Fibroblast of lung (primary cell): ENCODE measurements at places on chromosomes 1 and 21. TPM values are rescaled to one million over a fixed set of nuclear protein-coding genes. Genes with fewer than 3 reads are reported as not detected.

DNA sequence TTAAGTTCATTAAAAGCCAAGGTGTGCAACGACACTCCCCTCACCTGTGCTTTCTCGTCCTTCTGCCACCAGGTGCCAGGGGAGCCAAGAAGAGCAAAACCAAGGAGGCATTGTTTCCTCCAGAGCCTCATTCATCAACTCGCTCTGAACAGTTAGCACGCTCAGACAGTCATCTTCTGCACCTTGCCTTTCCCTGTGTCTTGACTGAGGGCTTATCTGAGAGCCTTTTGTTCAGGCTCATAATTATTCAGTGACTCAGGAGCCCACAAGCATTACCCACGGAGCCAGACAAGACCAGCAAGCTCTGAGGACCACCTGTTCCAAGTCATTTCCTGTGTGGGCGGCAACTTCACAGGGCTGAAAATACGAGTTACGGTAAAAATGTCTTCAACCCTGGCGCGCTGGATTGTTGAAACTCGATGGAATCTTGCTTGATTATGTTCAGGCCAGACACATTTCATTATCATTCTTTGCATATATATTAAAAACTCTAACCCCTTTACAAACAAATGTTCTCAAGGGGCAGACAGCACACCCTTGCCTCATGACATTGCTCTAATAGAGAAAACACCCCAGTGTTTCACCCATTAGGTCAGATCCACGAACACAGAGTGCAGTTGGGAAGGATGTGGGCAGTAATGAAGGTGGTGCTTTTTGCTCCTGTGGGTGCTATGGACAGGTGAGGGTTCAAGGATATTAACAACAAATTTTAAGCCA, 89.7 kb upstream of the RUNX1 start:
- H3K4me1 ChIP-seq: peaks cover 9% of the 10 kb centered on the region
- H3K36me3 ChIP-seq: no peaks in the 10 kb centered on the region
- no peak overlapping the region for H3K4me3 ChIP-seq
- DNase-seq: peak; percentile 31

DNA sequence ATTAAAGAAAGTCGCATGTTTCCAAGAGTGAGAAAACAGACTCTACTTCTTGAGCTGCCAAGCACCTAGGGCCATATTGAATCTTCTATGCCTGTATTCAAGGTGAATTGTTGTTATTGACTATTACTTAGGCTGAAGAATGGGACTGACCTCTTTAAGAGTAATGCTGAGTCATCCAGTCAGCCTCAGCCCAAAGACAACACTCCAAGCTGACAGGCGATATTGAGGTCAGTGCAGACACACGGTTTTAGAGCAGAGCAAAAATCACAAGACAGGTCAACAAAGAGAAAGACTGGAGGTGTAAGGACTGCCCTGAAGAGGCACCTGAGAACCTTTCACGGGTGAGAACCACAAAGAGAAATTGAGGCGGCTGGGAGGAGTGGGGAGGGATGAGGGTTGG, 146.9 kb downstream of the MIS18A start:
- no peaks in the 10 kb centered on the region for H3K36me3 ChIP-seq
- H3K27me3 ChIP-seq: no peaks in the 10 kb centered on the region
- H3K27ac ChIP-seq: no peak overlapping the region

- no peak overlapping the region for H3K4me3 ChIP-seq
- no peaks in the 10 kb centered on the region for H3K4me1 ChIP-seq
- H3K27ac ChIP-seq: no peak overlapping the region
- DNase-seq: no peak
- H3K27me3 ChIP-seq: no peaks in the 10 kb centered on the region
These were observed 16.1 kb upstream of the PADI6 start for GRCh38 chr1:17355898-17356297.

GRCh38 chr1:8652467-8653046, 164.9 kb downstream of the RERE start:
- no peaks in the 10 kb centered on the region for H3K36me3 ChIP-seq
- H3K4me1 ChIP-seq: peaks cover 2% of the 10 kb centered on the region
- no peak overlapping the region for H3K27ac ChIP-seq
- H3K4me3 ChIP-seq: no peak overlapping the region
- no peak for DNase-seq
- no peaks in the 10 kb centered on the region for H3K27me3 ChIP-seq

DNA sequence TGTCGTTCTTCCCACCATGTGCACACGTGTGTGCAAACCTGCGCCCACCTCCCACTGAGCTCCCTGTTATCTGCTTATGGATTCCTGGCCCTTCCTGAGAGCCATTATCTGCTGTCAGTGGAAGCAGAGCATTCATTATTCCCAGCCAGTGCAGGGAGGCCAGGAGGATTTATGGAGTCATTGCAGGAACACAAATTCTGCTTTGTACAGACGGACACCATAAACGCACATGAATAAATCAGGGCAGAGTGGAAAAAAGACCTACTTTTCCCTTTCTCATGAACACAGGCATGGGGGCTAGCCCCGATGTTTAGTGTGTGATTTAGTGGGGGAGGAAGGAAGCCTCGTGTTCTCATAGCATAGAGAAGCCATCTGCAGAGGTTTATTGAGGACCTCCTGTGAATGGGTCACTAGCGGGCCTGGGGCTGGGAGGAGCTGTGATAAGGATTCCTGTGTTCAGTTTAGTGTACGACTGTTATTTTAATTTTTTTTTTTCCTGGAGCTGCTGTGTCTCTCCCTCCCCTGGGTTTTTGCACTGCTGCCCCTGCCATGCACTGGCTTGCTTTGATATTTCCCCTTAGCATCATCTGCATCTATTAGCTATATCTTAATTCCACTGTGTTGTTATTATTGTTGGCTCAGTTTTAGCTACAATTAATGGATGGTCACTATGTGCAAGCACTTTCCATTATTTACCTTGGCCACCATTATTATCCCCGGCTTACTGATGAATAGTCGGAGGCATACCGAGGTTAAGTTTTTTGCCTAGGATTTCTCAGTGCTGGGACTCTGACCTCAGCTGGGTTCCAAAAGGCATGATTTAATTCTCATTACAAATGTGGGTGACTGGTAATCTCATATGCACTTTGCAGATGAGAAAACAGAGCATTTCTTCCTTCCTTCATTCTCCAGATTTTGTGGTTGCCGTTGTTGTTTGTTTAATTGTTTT, 33.0 kb downstream of the HUNK start:
- no peaks in the 10 kb centered on the region for H3K4me1 ChIP-seq
- no peak overlapping the region for H3K4me3 ChIP-seq
- H3K36me3 ChIP-seq: no peaks in the 10 kb centered on the region
- DNase-seq: no peak

DNA sequence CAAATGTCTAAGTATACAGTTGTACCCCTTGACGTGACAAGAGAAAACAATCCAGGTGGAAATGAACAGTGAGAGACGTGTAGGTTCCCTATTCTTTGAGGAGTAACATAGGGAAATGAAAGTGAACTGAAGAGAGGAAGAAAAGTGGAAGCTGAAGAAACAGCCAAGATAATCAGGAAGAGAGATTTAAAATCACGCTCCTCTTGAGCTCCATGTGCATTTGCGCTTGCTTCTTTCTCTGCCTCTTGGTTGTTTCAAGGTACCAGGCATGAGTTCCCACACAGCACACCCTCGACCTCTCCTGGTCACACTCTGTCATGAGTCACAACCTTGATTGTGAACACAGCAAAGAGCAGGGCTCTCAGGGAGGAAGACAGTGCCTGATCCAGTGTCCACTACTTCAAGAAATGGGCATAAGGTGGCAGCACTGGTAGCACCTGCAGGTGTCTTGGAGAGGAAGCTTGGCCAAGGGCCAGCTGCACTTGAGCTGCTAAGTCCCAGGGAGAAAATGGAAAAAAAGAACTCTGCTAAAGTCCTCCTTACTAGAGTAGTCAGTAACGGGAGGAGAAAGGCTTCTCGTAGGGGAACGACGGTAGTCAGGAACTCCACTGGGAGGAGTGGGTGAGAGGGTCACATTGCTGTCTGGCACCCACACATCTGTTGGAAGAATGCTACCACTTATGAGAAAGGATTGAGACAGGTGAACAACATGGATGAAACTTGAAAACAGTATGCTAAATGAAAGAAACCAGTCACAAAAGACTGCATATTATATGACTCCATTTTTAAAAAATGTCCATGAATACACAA, 18.3 kb upstream of the ARID1A start:
- no peak overlapping the region for H3K27ac ChIP-seq
- peak; percentile 69 for DNase-seq
- no peaks in the 10 kb centered on the region for H3K27me3 ChIP-seq
- no peaks in the 10 kb centered on the region for H3K4me1 ChIP-seq

GRCh38 chr1:172674831-172675613, 16.1 kb downstream of the FASLG start:
- H3K27ac ChIP-seq: no peak overlapping the region
- no peak overlapping the region for H3K4me3 ChIP-seq
- no peak for DNase-seq
- no peaks in the 10 kb centered on the region for H3K4me1 ChIP-seq
- H3K27me3 ChIP-seq: no peaks in the 10 kb centered on the region

GRCh38 chr1:173048621-173049321, 2.0 kb downstream of the TNFSF18 start:
- no peak overlapping the region for H3K27ac ChIP-seq
- H3K4me3 ChIP-seq: no peak overlapping the region
- H3K36me3 ChIP-seq: no peaks in the 10 kb centered on the region
- no peaks in the 10 kb centered on the region for H3K27me3 ChIP-seq
- DNase-seq: peak; percentile 53

GRCh38 chr1:117662667-117663066, 56.8 kb downstream of the TENT5C start:
- H3K4me3 ChIP-seq: no peak overlapping the region
- no peak for DNase-seq
- no peaks in the 10 kb centered on the region for H3K36me3 ChIP-seq
- H3K4me1 ChIP-seq: no peaks in the 10 kb centered on the region
- no peak overlapping the region for H3K27ac ChIP-seq

DNA sequence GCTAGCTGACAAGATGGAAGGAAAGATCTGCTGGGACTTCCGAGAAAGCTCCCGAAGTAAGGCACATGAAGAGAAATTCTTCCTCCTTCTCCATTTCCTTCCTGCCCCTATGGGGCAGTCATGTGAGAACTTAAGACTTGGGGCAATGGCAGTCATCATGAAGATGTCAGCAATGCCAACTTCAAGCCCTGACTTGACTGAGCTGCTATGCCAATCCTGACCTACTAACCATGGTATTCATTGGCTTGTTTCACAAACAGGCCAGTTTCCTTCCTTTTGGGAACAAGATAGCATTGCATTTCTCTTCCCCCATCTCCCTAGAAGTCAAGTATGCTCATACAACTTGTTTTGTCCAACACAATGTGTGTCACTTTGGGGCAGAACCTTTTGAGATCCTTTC, 25.5 kb downstream of the GRIK1 start:
- no peaks in the 10 kb centered on the region for H3K27me3 ChIP-seq
- H3K4me3 ChIP-seq: no peak overlapping the region
- no peaks in the 10 kb centered on the region for H3K36me3 ChIP-seq
- DNase-seq: no peak
- H3K4me1 ChIP-seq: no peaks in the 10 kb centered on the region

DNA sequence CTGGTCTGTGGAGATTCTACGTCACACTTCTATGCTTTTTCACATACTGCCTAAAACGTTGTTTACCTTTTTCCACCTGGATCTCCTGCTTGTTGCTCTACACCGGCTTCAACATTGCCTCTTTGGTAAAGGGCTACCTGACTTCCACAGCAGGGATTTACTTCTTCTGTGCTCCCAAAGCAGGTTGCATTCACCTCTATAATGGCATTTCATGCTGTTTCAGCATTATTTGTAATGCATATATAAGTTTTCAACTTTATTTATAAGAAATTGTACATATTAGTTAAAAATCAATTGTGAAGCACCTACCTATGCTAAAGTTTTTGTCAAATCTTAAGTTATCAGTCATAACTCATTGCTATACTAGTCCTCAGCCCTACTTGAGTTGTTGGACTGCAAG, 55.4 kb downstream of the DDAH1 start:
- H3K27ac ChIP-seq: no peak overlapping the region
- peaks cover 4% of the 10 kb centered on the region for H3K4me1 ChIP-seq
- no peaks in the 10 kb centered on the region for H3K27me3 ChIP-seq
- H3K4me3 ChIP-seq: no peak overlapping the region
- no peak for DNase-seq

GRCh38 chr1:961132-961669, 817 bp downstream of the KLHL17 start:
- peak overlapping the region; percentile 38 for H3K4me3 ChIP-seq
- DNase-seq: no peak
- H3K36me3 ChIP-seq: peaks cover 13% of the 10 kb centered on the region
- no peak overlapping the region for H3K27ac ChIP-seq
- no peaks in the 10 kb centered on the region for H3K27me3 ChIP-seq
- H3K4me1 ChIP-seq: peaks cover 12% of the 10 kb centered on the region

DNA sequence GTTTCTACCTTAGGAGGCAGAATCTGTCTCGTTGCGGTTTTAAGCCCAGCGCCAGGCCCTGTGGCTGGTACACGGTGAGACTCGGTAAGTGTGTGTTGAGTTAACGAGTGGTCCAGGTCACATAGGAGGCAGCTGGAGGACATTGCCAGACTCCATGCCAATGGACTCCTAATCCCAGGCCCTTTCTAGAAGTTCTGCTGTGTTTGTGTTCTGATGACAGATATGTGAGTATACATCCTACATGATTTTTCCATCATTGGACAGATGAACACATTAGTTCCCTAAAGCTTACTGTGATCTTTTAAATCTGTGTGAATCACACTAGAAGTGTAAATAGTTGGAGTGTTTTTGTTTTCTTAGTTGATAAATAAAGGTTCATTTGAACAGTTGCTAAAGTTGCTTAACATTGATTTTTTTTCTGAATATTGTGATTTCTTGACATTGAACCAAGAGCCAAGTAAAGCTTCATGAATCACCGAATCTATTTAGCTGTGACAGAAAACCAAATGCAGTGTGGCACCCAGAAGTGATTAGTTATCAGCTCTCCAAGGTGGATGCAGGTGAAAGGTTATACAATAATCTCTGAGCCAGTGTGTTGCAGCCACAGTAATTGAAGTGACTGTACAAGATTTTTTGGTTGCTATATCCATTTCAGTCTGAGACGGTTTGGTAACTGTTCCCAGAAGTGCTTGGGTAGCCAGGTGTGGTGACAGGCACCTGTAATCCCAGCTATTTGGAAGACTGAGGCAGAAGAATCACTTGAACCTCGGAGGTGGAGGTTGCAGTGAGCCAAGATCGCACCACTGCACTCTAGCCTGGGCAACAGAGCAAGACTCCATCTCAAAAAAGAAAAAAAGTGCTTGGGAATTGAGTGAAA, 46.3 kb downstream of the DOP1B start:
- H3K27ac ChIP-seq: no peak overlapping the region
- no peaks in the 10 kb centered on the region for H3K36me3 ChIP-seq
- peak; percentile 20 for DNase-seq
- H3K27me3 ChIP-seq: no peaks in the 10 kb centered on the region

GRCh38 chr1:71640116-71640515, 559.3 kb upstream of the ZRANB2 start:
- H3K4me1 ChIP-seq: no peaks in the 10 kb centered on the region
- no peaks in the 10 kb centered on the region for H3K36me3 ChIP-seq
- DNase-seq: no peak

Gene LCE3D
- not detected in 2 replicates for total RNA-seq

Gene LIN9
- 2.8 TPM in 2 replicates for total RNA-seq

Gene RBM11
- under 0.01 and 0.17 TPM in 2 replicates for total RNA-seq

Gene OR6K3
- total RNA-seq: not detected in 2 replicates

Gene AVPR1B
- not detected in 2 replicates for total RNA-seq

Gene FCRL6
- total RNA-seq: not detected in 2 replicates

Gene KAZN
- 4.6 and 5.0 TPM in 2 replicates for total RNA-seq

Gene DDOST
- total RNA-seq: 263 and 319 TPM in 2 replicates

Gene TFF2
- not detected in 2 replicates for total RNA-seq
